ENCODE measurements at places on chromosomes 11 and 22. TPM values are rescaled to one million over a fixed set of nuclear protein-coding genes. Genes with fewer than 3 reads are reported as not detected.

TIMM8B gene
- 76.6 TPM for polyA plus RNA-seq

EI24 gene
- 122 TPM for polyA plus RNA-seq

ELMOD1 gene
- 0.20 TPM for polyA plus RNA-seq

MMP1 gene
- 0.24 TPM for polyA plus RNA-seq

SEZ6L gene
- 0.45 TPM for polyA plus RNA-seq

MAP6 gene
- polyA plus RNA-seq: 11.1 TPM

TMEM135 gene
- polyA plus RNA-seq: 36.9 TPM

GVQW3 gene
- 8.9 TPM for polyA plus RNA-seq

SCGB1C1 gene
- 0.83 TPM for polyA plus RNA-seq

DNA sequence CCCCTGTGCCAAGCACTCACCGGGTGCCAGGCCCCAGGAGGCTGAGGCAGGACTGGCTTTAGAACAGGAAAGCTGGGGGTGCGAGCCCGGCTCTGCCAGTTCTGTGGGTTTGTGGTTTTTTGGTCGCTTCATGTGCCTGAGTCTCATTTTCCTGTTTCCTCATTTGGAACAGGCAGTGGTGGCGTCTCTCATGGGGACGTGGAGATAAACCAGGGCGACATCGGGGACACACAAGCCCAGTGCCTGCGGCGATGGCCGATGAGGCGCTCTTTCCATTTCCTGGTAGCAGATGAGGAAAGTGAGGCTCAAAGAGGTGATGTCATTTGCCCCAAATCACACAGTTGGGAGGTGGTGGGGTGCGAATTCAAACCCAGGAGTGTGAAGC is 20.8 kb upstream of the CHKA start:
- DNase-seq: no peak

GRCh38 chr11:11997049-11997322 is 11.4 kb downstream of the DKK3 start:
- DNase-seq: no peak

- no peak for DNase-seq
Observed at GRCh38 chr11:93574638-93575220, 31.5 kb upstream of the SMCO4 start.

DNA sequence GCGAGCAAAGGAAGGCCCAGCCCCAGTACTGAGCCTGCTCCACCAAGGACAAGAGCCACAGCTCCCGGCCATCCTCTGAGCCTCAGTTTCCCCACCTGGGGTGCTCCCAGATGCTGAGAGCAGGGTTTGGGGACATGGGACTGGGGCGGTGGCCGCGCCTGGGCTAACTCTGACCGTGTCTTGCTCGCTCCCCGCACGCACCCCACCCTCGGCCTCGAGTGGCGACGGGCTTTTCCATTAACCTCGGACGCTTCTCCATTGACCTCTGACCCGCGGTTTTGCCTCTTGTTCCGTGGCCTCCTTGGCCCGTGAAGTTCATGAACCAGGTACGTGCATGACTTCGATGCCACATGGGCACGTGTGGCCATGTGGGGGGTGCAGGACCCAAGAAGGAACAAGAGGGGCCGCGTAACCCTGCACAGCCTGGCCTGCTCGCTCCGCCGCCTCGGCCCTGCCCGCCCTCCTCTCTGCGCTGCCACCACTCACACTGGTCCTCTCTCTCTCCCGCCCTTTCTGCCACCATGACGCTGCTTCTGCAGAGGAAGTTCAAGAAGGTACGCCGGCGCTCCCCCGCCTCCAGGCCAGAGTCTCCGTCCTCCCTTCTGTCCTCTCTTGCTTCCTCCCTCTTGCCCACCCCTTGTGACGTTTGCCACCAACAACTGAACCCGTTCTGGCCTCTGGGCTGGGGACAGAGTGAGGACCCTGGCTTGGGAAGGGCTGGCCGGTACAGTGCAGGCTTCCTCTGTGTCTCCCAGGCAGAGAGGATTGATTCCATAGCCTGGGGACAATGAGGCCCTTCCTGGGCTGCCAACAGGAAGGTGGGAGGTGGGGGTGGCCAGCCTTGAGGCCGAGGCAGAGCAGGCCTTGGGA is 6.9 kb downstream of the TNNT3 start:
- DNase-seq: no peak

GRCh38 chr11:67024410-67024809 is 1.5 kb downstream of the SYT12 start:
- no peak for DNase-seq

Data from right renal pelvis (tissue), 4 donors.